ENCODE measurements at places on chromosomes 1 and 21.

- DNase-seq, result no peak
Observed at GRCh38 chr21:23111070-23111600, 2112.9 kb downstream of the NCAM2 start.

DNA sequence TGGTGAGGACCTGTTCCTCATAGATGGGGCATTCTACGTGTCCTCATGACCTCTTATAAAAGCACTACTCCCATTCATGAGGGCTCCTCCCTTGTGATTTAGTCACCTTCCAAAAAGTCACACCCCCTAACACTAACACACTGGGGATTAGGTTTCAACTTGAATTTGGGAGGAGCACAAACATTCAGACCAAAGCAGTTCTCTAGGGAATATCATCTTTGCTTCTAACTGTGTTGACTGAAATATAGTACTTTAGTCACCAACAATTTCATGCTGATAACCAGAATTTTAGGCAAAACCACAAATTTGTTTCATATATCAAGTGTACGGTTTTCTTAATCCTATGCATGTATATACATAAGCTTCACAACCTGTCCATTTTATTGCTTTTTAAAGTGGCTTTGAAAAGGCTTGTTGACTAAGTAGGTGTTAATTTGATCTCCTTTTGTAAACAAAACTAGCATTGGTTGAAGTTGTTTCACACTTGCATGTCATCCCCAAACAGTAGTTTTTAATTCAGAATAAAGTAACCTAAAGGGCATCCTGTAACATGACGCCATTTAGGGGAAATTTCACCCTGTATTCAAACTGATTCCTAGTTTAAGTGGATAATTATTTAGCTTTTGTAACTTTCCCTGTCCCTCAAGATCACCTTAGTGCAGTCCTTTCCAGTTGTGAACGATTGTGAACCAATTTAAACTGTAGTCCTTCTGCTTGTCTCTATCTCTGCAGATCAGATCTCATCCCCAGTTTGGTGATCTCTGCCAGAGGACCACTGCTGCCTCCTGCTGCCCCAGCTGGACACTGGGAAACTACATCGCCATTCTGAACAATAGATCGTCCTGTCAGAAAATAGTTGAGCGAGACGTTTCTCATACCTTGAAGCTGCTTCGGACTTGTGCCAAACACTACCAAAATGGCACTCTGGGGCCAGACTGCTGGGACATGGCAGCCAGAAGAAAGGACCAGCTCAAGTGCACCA lies 141.1 kb downstream of the TLR5 start:
- DNase-seq, result no peak

- no peak for DNase-seq
Observed at GRCh38 chr1:233897325-233898162, 6.9 kb upstream of the SLC35F3 start.

DNA sequence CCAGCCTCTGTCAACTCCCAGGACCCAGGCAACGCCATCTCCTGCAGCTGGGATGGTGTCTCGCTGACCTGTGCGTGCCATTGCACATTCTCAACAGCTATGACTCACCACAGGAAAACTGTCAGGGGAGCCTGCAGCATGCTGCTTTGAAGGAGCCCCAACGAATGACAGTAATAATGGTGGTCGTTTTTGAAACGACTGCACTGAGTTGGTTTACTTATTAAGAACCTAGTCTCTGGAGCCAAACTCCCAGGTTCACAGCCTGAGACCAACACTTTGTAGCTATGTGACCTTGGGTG lies 21.6 kb downstream of the TCEA3 start:
- DNase-seq, result no peak

DNA sequence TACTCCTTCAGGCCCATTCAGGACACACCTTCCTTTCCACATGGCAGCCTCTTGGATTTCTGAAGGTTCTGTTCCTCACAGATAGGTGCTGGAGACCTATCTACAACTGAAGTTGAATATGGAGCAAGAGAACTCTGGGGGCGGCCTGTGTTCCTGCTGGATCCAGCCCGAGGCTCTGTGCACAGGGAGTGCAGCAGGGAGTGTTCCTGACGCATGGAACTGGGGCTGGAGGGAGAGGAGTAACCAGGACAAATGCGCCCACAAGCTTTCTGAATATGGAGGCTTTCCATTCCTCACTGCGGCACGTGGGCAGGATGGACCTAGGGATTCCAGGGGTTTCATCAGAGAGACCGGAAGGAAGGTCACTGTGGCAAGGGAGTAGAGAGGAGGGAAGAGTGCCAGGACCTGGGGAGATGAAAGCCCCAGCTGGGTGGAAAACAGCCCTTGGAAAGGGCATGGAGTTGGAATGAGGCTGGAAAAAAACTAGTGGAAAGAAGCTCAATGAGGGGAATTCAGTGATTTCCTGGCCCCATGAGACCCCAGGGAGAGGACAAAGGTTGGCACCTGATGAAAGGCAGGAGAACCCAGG lies 12.5 kb downstream of the PM20D1 start:
- DNase-seq, result no peak

DNA sequence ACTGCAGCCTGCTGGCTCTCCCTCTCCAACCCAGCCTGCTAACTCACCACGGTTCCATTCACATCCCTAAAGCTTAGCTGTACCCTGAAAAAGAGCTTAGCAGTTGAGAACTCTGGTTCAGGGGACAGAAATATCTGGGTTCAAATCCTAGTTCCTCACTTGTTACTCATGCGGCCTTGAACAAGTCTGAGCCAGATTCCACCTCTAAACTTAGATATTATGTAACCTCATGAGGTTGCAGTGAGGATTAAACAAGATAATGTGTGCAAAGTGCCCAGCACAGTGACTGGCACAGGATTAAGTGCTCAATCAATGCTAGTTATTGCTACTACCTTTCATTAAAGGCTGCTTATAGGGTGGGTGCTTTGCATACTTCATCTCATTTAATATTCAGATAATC lies 41.3 kb upstream of the DHCR24 start:
- DNase-seq, result no peak

GRCh38 chr21:31185663-31186062 lies 147.4 kb upstream of the KRTAP19-8 start:
- DNase-seq, result no peak

DNA sequence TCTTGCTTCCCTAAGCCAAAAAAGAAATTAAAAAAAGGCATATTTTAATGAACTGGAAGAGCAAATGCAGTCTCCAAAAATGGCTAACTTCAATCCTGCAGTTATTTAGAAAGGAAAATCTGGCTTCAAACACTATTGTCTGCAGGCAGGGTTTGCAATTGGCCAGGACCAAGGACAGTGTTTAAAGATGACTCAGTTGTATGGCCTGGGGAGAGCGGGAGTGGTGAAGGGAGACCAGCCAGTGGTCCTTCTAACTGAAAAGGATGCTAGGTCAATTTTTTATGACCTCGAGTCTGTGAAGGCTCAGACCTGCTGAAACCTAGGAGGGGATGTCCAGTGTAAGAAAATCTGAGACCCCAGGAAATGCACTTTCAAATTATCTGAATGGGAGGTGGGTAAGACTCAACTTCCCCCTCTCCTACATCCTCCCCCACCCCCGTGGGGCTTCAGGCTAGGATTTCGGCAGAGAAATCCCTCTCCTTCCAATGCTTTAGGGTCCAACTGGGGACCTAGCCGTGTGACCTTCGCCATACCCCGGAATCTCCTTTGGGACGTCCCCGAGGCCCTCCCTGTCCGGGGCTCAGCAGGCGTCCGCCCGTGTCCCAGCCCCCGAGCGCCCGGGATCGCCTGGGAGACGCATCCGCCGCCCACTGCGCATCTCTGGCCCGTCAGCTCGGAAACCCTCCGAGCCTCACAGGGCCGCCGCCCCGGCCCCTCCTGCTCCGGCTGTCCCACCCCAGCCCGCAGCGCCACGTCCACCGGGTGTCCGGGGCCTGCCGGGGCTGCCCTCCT lies 602 bp upstream of the RIMKLA start:
- DNase-seq, result no peak

DNA sequence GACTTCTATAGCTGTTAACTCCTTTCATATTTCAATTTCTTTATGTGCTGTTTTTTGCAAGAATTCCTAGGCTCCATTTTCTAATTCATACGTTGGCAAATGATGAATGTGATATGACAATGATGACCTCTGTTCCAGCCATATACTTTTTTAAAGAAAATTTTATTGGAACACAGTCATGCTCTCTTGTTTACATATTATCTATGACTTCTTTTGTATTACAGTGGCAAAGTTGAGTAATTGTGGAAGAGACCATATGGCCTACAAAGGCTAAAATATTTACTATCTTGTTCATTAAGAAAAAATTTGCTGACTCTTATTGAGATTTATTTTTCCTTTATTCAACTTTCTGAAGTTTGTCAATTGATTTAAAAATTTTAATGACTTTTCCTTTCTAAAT lies 7.1 kb downstream of the IFI44L start:
- DNase-seq, result no peak

- no peak for DNase-seq
Observed at GRCh38 chr1:157411064-157411463, 141.3 kb downstream of the FCRL5 start.

DNA sequence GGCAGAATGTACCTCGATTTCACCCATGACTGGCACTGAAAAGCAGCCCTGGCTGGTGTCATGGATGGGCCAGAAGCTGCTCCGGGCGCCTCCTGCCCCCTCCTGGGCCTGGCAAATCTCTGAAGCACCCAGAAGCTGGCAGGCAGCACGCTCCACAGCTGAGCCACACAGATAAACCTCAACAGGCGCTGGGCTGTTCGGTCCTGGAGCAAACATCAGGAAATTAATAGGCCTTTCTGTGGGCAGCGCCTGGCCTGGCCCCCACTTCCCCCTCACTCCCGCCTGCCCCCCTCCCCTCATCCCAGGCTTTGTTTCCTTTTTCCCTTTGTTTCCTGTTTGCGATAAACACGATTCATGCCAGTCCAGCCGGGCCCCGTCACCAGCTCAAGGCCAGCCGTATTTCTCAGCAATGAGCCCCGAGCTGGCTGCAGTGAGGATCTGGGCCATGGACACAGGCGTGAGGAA lies 20.1 kb upstream of the DISP3 start:
- no peak for DNase-seq

DNA sequence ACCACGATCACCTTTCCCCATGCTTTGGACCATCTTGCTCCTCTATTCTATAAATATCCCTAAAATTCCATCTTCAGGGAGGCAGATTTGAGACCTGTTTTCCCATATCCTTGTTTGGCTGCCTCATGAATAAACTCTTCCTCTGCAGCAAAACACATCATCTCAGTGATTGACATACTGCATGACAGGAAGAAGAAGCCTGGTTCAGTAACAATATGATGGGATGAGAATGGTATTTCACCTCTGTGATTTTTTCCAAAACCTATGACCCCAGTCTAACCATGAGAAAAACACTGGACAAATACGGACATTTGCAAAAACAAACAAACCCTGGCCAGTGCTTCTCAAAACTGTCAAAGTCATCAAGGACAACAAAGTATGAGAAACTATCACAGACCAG lies 53.8 kb upstream of the ZSWIM5 start:
- no peak for DNase-seq
